Stimulated activated CD8-positive, alpha-beta memory T cell treated with anti-CD3 and anti-CD28 coated beads, Interleukin-15, amount 100 ng/mL, for 24 hours (primary cell): ENCODE measurements at places on chromosomes 4 and X.

GRCh38 chr4:155789391-155789790 is 30.6 kb downstream of the GUCY1B1 start:
- DNase-seq: no peak

- DNase-seq: no peak
These were observed 43.9 kb upstream of the SLC25A4 start for GRCh38 chr4:185099024-185099682.

- no peak for DNase-seq
These were observed 48.5 kb downstream of the ZCCHC12 start for GRCh38 chrX:118872102-118872566.

- no peak for DNase-seq
These were observed 66.4 kb upstream of the HHIP start for GRCh38 chr4:144579411-144580030.

GRCh38 chr4:47617607-47618006 is 132.5 kb downstream of the ATP10D start:
- DNase-seq: no peak

- DNase-seq: no peak
These were observed 574.3 kb downstream of the INPP4B start for GRCh38 chr4:142271832-142272231.
